Astrocyte of the cerebellum (primary cell): ENCODE measurements at places on chromosomes 12 and 14.
A peak's percentile ranks its signal among the peaks of the same experiment; 100 is the strongest.

DNA sequence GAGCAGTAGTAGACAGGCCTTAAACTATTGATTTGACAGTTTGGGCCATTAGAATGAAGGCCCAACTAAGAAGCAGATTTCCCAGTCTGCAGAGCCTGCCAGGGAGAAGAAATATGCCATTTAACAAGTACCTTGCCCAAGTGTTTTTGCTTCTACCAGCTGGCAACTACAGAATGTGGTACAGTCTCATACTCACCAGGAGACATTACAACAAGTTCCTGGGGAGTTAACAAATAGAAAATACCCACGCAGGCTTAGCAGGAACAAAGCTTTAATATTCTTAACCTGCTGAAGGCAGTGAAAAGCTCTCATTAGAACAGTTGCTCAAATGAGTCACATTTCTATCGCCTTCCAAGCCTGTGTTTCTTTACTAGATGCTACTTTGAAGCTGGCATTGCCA, 241.0 kb downstream of the TMEM117 start:
- no peak for DNase-seq

GRCh38 chr14:58736606-58737005, 98.8 kb downstream of the DACT1 start:
- DNase-seq = no peak

GRCh38 chr12:65891987-65892481, 67.8 kb downstream of the HMGA2 start:
- DNase-seq = peak; percentile 99

DNA sequence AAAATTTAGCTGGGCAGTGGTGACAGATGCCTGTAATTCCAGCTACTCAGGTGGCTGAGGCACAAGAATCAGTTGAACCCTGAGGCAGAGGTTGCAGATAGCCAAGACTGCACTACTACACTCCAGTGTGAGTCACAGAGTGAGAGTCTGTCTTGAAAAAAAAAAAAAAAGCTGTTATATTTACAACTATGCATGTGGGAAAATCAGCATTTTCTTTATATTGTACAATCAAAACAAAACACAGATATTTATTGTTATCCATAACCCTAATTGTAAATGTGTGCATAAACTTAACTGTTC, 12.5 kb downstream of the C1R start:
- no peak for DNase-seq

GRCh38 chr14:50714450-50715073, 46.5 kb upstream of the SAV1 start:
- DNase-seq = peak; percentile 9

GRCh38 chr14:38616959-38617358, 361.1 kb upstream of the CLEC14A start:
- DNase-seq = no peak

DNA sequence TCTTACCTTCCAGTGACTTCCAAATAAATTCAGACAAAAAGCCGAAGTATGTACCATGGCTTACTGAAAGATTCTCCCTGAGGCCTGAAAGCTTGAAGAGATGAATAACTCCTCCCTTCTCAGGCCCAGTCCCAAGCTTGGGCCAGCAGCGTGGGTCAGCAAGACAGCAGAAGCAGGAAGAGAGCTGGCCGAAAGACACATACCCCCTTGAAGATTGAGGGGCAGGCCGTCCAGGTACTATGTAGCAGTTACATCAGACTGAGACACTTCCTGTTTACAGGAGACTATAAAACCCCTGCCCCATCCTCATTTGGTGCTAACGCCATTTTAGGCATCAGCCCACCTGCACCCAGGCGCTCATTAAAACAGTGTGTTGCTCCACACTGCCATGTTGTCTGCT, 15.0 kb downstream of the NDUFA12 start:
- no peak for DNase-seq

- no peak for DNase-seq
These were observed 1020.3 kb downstream of the LRFN5 start for GRCh38 chr14:42626986-42627385.

DNA sequence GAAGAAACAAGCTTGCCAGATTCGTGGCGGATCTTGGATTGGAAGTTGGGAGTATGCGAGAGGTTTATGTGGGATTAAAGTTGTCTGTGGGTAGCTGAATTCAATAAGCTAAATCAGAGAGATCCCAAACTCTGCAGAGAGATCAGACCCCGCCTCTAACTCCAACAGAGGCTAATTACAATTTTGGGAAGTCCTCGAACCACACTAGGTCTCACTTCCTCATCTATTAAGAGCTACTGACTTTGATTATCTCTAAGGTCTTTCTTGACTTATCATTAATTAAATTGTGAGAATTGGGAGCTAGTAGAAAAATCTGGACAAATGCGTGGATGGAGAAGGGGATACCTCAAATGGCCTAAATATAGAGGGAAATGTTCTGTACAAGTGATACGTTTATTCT, 9.1 kb downstream of the NTF3 start:
- no peak for DNase-seq
